H1 (cell line): ENCODE measurements at places on chromosomes 4 and X. TPM values are rescaled to one million over a fixed set of nuclear protein-coding genes. Genes with fewer than 3 reads are reported as not detected.
A peak's percentile ranks its signal among the peaks of the same experiment; 100 is the strongest.

- no peak for DNase-seq
Observed at GRCh38 chr4:55214172-55214571, 88.8 kb upstream of the KDR start.

DNA sequence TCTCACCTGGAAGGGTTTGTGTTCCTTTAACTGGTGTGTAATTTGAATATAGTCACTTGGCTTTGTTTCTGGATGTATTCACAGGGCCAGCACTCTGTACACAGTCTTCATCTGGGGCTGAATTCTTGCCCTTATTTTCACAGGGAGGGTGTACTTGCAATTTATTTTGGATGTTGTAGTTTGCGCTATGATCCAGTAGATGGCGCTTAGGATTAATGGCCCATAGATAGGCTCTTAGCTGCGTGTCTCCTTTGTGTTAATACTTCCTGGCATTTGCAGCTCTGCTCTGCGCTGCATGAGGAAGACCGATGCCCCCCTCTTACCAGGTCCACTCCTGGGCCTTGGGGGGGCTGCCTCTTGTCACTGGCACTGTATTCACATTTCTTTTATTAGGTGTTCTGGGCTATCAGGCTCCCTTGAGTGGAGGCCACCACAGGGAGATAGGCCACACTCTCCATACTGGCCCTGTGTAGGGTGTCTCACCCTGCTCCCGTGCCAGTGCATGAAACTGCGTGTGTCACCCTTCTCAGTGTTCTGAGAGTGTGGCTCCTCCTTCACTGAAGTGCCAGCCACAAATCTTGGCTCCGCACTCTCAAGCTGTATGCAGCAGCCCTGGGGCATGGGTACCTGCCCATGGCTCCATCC, 562.2 kb downstream of the ZIC3 start:
- no peak for DNase-seq

DNA sequence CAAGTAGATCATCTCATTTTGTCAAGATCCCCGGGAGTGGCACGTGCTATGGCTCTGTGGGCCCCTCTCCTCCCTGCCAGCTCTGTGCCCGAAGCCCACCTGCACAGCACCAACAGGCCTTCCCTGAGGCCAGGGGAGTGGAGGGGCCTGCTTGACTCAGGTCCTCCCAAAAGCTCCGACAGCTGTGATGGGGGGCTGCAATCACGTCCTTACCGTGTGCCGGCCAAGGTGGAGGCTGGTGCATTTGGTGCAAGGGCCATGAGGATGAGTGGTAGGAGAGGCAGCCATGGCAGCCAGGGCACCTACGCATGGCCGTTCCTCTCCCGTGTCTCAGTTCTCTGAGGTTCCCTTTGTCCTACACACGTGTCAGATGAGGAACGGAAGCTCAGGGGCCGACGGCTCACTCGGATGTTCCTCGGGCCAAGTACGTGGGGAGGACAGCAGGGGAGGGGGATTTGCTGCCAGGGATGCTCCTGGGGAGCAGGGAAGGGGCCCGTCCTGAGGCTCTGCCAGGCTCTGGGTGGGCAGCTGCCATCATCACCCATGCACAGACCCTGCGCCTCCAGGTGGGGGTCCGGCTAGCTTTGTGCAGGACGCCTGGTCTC, 95.8 kb downstream of the HMX1 start:
- DNase-seq: no peak

DNA sequence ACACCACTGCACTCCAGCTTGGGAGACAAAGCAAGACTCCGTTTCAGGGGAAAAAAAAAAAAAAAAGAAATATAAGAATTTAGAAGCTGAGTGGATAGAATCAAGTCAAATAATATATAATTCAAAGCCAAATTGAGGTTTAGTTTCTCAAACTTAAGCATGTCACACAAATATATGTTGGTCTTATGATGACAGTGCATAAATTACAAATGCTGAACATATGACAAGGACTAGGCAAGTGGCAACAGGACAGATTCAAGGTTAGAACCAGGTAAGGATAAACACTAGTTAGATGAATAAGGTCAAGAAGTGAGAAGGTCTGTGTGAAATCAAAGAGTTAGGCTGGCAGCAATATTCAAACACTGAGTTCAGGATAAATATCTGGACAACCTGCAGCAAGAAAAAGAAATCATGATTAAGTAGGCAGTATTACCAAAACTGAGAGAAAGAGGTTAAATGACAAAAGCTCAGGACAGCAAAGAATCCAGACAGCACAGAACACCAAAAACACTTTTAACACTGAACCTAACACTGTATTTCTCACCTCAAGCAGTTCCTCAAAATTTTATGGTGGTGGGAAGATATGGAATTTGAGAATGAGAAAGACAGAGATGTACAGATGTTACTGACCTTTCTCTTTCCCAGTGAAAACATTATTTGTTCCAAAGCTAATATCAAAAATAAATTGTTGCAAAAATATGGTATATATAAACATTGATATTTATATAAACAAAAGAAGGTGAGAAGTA, 45.4 kb downstream of the ANKRD17 start:
- DNase-seq: no peak

GRCh38 chr4:2350982-2351381, 67.5 kb downstream of the ZFYVE28 start:
- no peak for DNase-seq

DNA sequence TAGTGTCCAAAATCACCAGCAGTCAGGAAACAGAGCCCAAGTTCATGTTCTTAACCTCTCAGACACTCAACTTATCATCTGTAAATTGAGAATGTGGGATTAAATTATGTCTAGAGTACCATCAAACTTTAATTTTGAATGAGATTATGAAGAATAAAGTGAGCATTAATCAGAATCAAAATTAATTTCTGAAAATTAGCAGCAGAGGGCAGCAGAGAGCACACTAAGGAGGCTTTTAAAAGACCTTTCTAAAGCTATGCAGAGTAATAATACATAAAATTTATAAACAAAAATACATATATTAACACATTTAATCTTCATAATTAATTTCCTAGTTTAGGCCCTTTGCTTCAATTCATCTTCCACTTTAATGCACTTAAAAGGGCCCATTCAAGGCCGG, 7.1 kb downstream of the TASL start:
- DNase-seq: no peak

GRCh38 chrX:40448793-40449192, 132.0 kb upstream of the ATP6AP2 start:
- no peak for DNase-seq

DNA sequence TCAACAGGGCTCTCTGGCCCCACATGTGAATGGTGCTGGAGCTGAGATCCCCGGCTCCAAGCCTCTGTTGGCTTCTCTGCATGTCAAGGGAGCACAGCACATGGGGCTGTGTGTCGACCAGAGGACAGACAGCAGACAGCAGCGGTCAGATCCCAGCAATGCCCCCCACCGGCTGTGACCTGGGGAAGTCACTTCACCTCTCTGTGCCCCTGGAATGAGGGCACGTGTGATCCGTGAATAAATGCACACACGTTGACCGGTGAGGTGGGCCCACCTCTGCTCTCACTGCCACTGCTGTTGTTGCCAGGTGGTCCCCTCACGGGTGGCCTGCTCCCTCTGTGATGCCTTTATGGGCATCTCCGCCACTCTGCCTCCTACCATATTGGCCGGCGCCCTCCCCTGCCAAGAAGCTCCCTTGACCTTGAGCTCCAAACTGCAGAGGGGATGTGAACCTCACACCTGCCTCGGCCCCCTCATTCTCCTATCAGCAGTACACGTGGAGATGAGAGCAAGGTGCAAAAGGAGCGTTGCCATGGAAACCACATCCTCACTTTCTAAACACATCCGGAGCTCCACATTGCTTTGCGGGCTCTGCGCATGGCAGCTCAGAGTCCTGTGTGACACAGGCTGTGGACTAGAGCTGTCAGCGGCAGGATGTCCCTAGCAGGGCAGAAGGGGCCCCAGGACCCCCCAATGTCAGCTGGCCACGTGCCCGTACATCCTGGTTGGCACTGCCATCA, 75.4 kb downstream of the ABLIM2 start:
- DNase-seq: no peak

DNA sequence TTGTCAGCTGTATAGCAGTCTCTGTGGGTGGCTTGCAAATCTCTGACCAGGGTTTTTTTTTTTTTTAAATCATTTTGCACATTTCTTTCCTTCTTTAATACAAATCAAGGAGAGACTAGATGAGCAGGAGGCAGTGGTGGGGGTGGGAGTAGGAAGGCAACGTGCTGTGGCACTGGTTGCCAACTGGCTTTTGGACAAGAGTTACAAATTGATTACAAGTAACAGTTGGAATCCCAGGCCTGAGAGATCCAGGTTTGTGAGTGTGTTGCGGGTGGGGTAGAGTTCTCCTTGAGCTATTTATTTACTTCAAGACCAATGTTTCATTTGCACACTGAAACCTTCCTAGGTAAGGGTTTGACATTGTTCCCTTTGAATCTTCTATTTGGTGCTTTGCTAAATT, 325.3 kb downstream of the AFF2 start:
- DNase-seq: no peak

DNA sequence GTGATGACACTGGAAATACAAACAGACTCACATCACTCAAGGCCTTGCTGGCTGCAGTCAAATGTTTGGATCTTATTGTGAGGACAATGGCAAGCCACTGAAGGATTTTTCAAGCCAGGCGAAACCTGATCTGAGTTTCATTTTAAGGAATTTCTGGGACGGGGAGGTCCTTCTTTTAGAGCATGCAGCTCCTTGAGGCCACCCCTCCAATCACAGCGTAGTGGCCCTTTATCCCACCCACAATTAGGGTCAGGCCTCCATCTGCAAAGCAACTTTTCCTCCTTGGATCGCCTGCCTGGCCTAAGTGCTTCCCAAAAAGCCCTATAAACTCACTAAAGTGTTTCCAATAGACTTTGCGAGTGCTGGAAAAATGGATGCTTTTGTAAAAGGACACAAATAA, 115.5 kb downstream of the EFHC2 start:
- no peak for DNase-seq

DNA sequence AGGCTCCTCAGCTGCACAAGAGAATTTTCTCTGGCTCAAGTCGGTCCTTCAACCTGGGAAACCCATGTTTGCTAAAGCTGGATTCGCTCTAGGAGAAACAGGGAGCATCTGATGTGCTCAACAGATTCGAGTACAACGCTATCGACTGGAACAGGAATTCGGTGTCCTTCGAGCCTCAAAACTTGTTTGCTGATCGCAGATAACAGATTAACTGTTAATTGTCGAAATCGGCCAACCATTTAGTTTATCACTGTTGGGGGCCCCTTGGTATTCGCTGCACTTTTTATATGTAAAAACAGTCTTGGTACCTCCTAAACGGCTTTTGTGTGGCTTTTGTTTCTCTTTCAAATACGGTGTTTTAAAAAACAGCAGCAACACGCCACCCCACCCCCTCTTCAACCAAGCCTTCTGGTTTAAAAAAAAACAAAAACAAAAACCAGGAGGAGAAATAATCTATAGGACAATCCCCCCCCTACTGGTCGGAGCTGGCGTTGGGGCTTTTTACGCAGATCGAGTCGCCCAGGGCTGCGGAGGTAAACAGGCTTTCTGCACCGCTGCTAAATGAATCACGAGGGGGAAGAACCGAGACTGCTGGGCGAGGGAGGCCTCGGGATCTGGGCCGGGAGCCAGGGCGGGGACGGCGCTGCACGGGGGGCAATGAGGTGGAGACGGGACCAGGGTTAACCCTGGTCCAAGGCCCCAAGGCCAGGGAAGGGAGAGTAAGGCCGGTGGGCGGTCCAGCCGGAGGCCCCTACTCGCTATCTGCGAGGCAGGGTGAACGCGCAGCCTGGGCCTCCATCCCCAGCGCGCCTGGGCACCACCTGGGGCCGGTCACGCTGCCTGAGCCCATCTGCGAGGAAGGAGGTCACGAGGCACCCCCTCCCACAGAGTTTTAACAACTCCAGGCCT, 71.7 kb upstream of the BCOR start:
- DNase-seq: peak; percentile 73

DNA sequence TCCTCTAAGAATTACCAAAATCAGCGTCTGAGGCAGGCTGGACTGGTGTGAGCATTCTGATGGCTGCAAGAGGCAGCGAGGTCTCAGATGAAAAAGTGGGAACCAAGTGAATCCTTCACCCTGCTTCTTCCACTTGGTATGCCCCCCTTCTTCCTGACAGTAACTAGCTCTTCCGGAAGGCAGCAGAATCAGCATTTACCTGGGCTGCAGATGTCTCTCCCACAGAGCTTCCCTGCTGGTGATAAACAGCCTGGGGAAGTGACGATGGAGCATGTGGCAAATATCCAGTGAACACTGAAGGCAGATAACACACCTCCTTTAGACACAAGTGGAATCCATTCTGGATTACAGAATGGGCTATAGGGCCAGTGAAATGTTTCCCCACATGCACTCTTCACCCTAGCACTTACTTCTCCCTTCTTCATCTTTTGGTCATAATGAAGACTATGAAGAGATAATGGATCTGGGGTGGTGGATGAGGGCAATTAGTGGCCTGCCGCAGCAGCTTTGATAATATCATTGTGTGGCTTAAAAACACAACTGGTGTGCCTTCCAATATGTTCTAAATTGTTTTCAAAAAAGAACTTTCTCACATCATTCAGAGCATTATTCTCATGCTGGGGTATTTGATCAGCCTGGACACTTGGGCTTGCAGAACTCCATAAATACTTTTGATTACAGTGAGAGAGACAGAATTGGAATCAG, 60.8 kb upstream of the TBC1D9 start:
- DNase-seq: no peak

GRCh38 chr4:74665346-74665745, 129.0 kb downstream of the BTC start:
- DNase-seq: no peak

GRCh38 chrX:40329616-40330015, 231.9 kb upstream of the BCOR start:
- no peak for DNase-seq

DNA sequence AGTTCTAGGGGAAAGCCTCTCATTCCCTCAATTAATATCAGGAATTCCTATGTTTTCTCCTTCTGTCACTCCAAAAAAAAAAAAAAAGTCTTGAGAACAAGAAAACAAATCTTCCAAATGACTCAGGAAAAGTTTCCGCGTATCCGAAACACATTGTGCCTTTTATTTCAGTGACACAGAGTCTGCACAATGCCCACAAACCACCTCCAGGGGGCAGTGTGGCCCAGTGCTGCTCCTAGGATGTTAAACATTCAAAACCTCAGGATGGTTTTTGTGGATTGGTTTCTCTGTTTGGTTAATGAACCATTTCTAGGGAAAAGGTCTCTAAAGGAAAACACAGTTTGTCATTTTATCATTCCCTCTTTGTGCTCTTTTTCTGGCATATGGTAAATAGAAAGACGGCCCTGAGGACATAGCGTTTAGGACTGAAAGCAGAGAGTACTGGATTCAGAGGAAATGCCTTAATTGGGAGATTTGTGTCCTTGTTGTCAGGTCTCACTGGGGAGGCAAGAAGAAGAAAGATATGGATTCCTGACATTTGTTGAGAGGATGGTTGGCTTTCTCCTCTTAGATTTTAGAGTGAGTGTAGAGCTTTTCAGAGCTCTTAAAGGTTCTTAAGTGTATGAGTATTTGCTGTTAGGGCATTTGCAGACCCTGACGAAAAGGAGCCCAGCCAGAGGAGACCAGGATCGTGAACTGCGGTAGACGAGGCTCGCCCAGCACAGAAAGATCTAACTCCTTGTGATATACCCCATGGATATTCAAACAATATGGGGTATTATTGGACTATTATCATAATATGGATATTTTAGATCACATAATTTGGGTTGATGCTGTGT, 65.7 kb upstream of the MAP9 start:
- peak; percentile 89 for DNase-seq

Gene LYAR
- 4.4 and 6.5 TPM in 2 replicates for polyA plus RNA-seq
